DMS 273 treated with DMSO at 0.1 percent for 48 hours (cell line): ENCODE measurements at places on chromosomes 7 and 10.
A peak's percentile ranks its signal among the peaks of the same experiment; 100 is the strongest.

GRCh38 chr10:581776-582330 is 107.6 kb downstream of the DIP2C start:
- DNase-seq = no peak

DNA sequence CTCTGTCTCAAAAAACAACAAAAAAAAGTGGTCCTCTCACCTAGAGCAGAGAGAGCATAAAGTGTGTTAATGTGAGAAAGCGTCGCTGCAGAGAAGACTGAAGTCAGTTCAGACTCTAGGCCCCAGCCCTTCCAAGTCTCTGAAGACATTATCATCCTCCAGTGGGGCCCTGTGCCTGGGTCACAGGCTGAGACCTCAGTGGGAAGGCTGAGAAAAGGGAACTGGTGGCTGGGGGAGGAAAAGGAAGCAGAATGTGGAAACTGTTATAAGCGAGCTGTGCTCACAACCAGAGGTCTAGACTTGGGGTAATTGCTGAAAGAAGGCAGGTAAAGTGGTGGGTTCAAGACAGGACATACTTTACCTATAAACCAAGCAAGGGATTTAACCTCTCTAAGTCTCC is 4.9 kb upstream of the RRP12 start:
- DNase-seq = no peak

GRCh38 chr10:32893434-32893833 is 64.6 kb downstream of the ITGB1 start:
- DNase-seq = no peak

DNA sequence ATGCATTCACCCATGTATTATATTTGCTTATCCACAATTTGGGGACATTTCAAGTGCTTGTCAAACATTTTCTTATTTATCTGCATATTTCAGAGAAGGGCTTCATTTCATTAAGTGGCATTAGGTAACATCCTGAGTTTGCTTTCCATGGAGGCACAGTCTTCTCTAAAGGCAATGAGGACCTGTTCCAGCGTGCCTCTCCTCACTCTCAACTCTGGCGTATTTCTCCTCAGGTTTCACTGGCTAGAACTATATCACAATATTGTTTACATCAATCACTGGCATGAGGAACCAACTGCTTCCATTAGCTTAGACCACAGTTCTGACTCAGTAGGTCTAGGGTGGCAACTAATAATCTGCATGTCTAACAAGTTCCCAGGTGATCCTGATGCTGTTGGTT is 177.2 kb downstream of the TAX1BP1 start:
- DNase-seq = no peak

GRCh38 chr7:30941582-30942323 is 22.0 kb upstream of the GHRHR start:
- DNase-seq = no peak

GRCh38 chr7:70681469-70682350 is 450.2 kb upstream of the GALNT17 start:
- DNase-seq = peak; percentile 73

- DNase-seq = no peak
These were observed 1144.1 kb downstream of the GATA3 start for GRCh38 chr10:9198611-9199010.

- no peak for DNase-seq
These were observed 76.3 kb upstream of the ABCB5 start for GRCh38 chr7:20539201-20539600.

DNA sequence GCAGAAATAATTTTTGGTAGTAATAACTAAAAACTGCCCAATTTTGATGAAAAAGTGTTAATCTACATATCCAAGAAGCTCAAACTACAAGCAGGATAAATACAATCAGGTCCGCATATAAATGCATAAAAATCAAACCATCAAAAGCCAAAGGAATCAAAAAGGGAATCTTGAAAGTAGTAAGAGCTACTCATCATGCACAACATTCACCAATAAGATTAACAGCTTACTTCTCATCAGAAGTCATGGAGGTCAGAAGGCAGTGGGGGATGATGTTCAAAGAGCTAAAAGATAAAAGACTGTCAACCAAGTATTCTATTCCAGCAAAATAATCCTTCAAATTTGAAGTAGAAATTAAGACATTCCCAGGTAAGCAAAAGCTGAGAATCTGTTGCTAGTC is 76.4 kb downstream of the CRPPA start:
- no peak for DNase-seq

DNA sequence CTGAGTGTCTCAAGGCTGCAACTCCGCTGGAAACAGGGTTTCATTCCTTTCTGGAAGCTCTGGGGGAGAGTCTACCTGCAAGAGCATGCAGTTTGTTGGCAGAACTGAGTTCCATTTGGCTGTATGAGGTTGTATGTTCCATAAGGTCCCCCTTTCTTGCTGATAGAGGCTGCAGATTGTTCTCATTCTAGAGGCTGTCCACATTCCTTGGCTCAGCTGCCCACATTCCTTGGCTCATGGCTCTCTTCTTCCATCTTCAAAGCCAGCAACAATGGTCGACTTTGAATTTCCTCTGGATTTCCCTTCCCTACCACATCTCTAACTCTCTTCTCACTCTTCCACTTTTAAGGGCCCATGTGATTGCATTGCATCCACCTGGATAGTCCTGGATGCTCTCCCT is 147.3 kb upstream of the CDCA7L start:
- DNase-seq = no peak

GRCh38 chr10:114118514-114118913 is 55.5 kb downstream of the CCDC186 start:
- no peak for DNase-seq

DNA sequence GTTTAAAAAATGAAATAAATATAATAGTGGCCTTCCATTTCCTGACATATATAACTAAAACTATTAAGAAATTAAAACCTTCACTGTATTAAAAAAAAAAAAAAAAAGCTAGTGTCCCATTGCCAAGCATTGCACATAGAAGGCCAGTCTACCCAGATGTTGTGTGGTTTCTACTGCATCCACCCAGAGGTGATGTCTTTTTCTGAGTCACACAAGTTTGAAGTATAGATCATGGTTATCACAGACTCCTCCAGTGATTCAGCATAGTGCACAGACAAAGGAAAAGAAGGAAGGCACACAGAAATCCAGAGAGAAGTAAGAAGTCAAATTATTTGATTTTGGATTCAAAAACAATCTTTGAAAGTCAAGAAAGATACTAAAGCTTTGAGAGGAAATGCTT is 429.0 kb downstream of the ETV1 start:
- DNase-seq = no peak

GRCh38 chr10:77459905-77460304 is 177.7 kb downstream of the KCNMA1 start:
- no peak for DNase-seq

GRCh38 chr7:28126410-28127041 is 54.1 kb downstream of the JAZF1 start:
- no peak for DNase-seq
